ENCODE measurements at places on chromosomes 3 and 15.

GRCh38 chr3:23668430-23668904 is 137.3 kb upstream of the UBE2E1 start:
- peak; percentile 89 for DNase-seq

DNA sequence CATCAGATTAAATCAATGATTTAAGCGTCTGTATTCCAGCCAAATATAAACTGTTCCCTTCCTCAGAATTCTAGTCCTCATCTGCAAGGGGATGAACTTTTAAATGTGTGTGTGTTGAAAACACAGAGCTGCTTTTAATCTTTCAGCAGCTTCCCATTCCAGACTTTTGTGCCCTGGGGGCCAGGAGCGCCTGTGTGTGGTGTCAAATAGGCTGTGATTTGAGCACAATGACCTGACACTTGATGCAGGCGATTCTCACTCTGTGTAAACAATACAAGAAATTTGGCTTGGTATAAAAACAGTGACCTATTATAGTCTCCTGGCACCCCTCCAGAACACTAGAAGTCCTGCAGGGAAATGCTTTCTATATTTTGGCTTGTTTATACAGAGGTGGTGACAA is 274.6 kb upstream of the ROPN1 start:
- peak; percentile 18 for DNase-seq

DNA sequence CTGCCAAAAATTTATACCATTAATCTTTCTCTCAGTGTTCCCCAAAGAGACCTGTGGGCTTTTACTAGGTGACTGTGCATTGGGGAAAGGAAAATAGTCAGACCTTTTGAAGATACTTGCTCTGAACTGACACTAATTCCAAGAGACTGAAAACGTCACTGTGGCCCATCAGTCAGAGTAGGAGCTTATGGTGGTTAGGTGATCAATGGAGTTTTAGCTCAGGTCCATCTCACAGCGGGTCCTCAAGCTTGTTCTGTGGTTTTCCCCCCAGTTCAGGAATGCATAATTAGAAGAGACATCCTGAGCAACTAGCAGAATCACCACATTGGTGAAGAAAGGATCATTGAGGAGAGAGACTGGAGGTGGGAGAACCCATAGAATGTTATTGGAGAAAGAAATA is 134.7 kb downstream of the SV2B start:
- DNase-seq = no peak

- no peak for DNase-seq
These were observed 267.8 kb upstream of the C2CD4B start for GRCh38 chr15:62432702-62433398.

DNA sequence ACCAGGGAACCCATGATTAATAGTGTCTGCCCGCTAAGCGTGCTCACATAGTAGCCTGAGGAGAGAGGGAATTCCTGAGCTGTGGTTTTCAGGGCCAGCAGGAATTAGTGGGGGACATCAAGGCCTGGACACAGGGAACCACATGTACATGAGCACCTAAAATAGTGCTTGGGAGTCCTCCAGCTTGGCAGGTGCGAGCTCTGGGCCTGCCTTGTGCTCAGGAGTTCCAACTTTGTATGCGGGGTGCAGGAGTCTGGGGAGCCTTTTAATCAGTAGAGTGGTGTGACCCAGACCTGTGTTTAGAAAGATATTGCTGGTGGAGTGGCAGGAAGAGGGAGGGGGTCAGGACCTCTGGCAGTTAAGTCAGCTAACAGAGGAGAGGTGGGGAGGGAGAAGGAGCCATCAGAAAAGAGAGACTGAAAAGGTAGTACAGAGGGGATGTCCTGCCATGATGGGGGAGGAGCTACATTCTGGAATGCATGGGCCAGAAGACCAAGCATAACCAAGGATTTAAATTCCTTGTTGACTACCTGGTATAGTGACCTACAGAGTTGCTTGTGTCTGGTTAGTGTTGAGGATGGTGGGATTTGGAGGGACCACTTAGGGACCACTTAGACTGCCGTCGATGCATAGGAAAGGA is 1.9 kb downstream of the DAG1 start:
- no peak for DNase-seq

- DNase-seq = no peak
These were observed 18.1 kb downstream of the IL17RD start for GRCh38 chr3:57147071-57147470.

DNA sequence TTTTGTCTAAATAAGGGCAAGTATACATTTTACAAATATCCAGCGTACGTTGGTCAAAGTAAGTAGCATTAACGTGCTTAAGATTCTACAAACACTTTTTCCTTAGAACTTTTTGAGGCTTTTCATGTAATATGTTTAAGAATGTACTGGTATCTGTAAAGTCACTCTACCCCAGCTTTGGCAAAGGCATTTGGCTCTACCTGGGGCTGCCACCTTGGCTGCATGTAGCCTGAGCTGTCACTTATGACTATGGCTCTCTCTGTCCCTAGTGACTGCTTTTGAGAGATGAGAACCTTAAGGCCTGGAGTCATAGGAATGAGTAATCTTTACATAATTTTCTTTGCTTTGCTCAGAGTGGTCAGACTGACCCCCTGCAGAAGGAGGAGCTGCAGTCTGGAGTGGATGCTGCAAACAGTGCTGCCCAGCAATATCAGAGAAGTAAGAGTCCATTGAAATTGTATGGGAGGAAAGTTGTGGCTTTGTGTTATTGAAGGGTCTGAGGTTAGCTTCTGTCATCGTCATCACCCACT is 61.2 kb downstream of the IQGAP1 start:
- DNase-seq = no peak

DNA sequence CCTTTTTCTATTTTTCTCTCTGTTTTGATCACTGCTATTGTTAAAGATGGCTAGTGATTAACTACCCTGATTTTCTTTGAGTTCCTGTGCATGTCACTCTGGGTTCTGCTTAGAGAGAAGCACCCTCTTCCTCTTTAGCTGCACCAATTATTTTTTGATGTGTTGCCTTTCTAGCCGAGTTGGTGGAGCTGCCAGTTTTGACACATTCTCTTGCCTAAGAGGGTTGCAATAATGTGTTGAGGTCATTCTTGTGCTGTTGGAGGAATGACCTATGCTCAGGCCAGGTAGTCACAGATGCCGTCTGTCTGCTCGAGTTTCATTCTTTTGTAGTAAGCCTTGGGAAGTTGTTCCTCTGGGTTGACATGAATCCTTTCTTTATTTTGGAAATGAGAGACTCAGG is 84.6 kb upstream of the DPH6 start:
- peak; percentile 90 for DNase-seq

DNA sequence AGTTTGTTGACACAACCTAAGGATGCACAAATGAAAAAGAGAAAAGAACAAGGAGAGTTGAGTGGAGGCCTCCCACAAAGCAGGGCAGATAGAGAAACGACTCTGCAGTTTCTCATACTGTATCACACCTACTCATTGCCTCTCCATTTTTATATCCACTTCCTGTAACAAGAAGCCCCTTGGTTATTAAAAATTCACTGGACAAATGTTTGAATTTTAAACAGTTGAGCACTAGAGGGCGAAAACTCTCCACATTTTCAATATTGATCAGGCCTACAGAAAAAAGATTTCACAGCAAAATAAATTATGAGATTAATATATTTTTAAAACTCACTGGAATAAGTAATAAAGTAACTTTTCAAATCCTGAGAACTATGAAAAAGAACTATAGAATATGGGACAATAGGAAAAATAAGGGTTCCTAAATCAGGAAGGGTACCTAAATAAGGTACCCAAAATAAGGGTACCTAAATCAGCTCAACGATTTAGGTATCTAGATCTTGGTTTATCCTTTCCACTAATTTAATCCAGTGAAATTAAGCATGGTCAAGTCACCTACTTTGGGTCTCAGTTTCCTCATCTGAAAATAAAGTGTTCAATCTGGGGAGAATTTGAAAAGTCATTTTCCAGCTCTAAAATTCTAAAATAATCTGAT is 47.0 kb upstream of the PPIB start:
- peak; percentile 35 for DNase-seq

DNA sequence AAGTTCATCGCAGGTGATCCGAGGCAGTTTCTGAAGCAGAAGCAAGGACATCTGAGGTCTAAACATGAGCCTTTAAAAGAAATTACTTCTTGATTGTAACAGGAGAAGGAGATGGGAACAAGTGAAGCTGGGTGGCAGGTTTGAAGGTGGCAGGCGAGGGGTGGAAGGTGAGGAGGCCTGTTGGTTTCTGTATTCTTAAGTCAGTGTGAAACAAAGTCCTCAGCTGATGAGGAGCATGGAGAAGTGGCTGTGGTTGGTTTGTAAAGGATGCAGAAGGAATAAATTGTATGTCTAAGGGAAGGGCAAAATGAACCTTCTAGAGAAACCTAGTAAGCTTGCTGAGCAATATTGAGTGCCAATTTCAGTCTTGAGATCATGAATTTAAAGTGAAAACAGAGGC is 298.8 kb downstream of the CHST2 start:
- no peak for DNase-seq

- no peak for DNase-seq
These were observed 107.4 kb upstream of the FOXB1 start for GRCh38 chr15:59896663-59897074.
